Sigmoid colon (tissue), 7 donors: ENCODE measurements at places on chromosomes 12 and 14. TPM values are rescaled to one million over a fixed set of nuclear protein-coding genes. Genes with fewer than 3 reads are reported as not detected.

Gene SYCP3
- polyA plus RNA-seq = not detected

Gene ADAM20
- polyA plus RNA-seq = not detected

Gene GALNT9
- not detected for polyA plus RNA-seq

Gene ALX1
- polyA plus RNA-seq = not detected

Gene GNB3
- 1.1 TPM for polyA plus RNA-seq

Gene AGAP2
- 0.46 TPM for polyA plus RNA-seq

Gene POTEM
- not detected for polyA plus RNA-seq

Gene SDR9C7
- 0.03 TPM for polyA plus RNA-seq

Gene SERPINA6
- polyA plus RNA-seq = not detected

Gene NOC4L
- 34.9 TPM for polyA plus RNA-seq

Gene SYNDIG1L
- polyA plus RNA-seq = not detected

Gene SDSL
- 33.0 TPM for polyA plus RNA-seq

Gene AQP6
- polyA plus RNA-seq = not detected

Gene KLRB1
- 3.6 TPM for polyA plus RNA-seq

Gene FBRSL1
- polyA plus RNA-seq = 10.6 TPM

Gene BDKRB1
- polyA plus RNA-seq = 2.4 TPM

Gene FAM181A
- not detected for polyA plus RNA-seq

Gene CCDC196
- not detected for polyA plus RNA-seq
